ENCODE measurements at places on chromosomes 4 and X. TPM values are rescaled to one million over a fixed set of nuclear protein-coding genes. Genes with fewer than 3 reads are reported as not detected.

Gene ZNF732
- 1.5 TPM for total RNA-seq

Gene MAGEA11
- 0.30 TPM for total RNA-seq

Gene TLR6
- total RNA-seq: 2.9 TPM

Gene CFAP99
- total RNA-seq: not detected

Gene MMRN1
- 4.4 TPM for total RNA-seq

Gene SMIM10
- 2.1 TPM for total RNA-seq

Gene SRPK3
- total RNA-seq: not detected

Gene XG
- 8.0 TPM for total RNA-seq

Gene FRG2
- total RNA-seq: not detected

Gene XIAP
- 32.4 TPM for total RNA-seq

Gene CTAG2
- not detected for total RNA-seq

Gene MAGEB1
- not detected for total RNA-seq

Data from esophagus squamous epithelium (tissue), 5 donors.